Activated naive CD4-positive, alpha-beta T cell (primary cell): ENCODE measurements at places on chromosomes 7 and 10.

GRCh38 chr7:91582799-91583477 is 297.6 kb downstream of the MTERF1 start:
- DNase-seq, result no peak

GRCh38 chr10:121152935-121153334 is 301.8 kb downstream of the WDR11 start:
- no peak for DNase-seq

DNA sequence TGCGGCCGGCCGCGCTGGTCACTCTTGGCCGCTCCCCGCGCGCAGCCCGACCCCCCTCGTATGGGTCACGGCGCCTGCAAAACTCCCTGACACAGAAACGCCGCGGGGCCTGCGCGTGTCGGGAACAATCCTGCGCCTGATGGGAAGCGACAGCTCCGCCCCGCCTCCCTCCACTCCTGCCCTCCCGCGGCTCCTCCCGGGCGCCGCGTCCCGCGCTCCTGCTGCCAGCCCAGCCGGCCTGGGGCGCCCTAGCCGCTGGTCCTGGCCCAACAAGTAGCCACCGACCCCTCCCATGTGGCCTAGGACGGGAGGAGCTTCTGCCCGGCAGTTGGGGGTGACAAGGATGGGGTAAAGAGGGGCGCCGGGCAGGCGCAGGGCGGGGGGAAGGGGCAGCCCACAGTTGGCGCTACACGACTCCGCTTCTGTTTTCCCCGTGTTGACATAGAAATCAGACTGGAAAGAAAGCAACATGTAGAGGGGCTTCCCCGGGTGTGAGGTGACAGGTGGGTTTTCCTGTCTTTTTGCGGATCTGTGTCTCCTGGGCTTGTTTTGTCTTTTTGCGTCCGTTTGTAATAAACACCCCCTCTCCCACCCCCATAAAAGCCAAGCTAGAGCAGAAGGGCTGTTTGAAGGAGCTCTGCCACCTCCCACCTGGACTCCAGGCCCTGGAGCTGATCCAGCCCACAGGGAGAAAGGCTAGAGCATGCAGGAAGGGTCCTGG is 35.1 kb upstream of the PAX2 start:
- DNase-seq, result no peak

DNA sequence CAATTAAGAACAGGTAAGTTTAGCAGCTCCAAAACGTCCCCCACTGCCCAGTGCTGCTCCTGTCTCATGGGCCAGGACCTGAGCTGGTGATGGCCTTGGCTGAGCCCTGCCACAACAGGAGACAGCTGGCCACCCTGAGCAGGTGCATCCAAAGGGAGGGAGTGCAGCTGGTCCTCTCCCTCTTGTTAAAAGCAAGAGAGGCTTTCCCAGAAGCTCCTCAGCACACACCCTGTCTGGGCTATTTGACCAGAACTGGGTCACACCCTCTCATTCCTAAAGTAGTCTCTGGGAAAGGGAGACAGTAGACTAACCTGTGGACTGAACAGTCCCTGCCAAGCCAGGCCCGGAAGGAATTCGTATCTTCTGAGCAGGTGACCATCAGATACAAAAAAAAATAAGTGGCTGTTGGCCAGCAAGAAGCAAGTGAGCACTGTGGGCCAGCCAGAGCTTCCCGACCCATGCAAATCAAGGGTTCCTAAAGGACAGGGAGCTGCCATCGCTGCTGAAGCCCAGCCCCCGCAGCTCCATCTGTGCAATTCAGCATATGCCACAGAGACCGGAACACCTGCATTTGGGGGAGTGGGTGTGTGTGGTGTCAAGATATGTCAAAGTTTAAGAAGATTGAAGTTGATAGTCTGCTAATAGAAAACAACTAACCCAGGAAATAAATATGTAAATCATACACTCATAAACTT is 2.1 kb upstream of the TMEM72 start:
- no peak for DNase-seq

DNA sequence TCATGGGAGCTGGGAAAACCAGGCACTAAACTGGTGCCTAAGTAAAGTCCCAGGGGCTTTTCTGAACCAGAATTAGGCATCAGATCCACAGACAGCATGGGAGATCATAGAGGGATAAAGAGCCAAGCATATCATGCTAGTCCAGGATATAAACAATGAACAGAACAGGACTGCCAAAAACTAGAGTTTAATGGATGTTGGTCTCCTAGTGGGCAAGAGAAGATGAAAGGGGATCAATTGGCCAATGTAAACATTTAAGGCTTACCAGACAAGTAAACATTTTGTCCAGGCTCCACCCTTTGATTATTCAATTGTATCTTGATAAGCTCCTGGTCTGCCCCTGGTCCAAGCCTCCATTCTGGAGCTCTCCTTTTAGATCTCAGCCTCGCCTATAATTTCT is 18.9 kb downstream of the MACC1 start:
- no peak for DNase-seq

DNA sequence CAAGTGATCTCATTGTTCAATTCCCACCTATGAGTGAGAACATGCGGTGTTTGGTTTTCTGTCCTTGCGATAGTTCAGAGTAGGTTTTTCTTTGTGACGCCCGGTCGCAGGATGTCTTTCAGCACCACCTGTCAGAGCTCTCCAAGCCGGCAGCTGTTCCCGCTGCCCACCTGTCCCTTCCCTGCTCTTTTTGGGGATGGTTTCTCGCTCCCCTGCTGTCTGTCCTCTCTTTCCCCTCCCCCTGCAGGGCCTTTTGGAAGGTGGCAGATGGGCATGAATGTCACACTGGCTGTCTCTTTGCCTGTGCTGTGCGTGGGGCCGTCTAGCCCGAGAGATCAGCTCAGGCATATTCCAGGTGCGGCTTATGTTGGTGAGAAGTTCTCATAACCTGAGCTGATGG is 137.0 kb downstream of the GRK5 start:
- DNase-seq, result no peak

DNA sequence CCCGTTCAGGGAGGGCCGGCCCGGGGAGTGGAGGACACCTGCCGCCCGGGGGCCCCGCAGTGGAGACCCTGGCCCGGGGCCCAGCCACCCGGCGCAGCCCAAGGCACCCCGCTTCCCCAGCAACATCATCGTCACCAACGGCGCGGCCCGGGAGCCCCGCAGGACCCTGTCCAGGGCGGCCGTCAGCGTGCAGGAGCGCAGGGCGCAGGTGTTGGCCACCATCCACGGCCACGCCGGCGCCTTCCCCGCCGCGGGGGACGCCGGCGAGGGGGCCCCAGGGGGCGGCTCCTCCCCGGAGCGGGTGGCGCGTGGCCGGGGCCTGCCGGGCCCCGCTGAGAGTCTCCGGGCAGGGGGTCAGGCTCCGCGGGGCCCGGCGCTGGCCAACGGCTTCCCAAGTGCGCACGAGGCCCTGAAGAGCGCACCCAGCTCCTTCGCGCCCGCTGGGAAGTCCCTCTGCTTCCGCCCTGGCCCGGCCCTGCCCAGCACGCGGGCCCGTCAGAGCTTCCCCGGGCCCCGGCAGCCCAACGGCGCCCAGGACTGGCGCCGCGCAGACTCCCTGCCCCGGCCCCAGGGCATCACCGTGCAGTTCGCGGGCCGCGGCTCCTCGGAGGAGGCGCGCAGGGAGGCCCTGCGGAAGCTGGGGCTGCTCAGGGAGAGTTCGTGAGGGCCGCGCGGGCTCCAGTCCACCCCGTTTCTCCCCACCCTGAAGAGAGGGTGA is 46.7 kb downstream of the PROSER2 start:
- DNase-seq, result no peak

GRCh38 chr10:78025685-78026364 is 3.5 kb downstream of the POLR3A start:
- DNase-seq, result no peak

- no peak for DNase-seq
These were observed 256.6 kb upstream of the GLI3 start for GRCh38 chr7:42493436-42494198.

DNA sequence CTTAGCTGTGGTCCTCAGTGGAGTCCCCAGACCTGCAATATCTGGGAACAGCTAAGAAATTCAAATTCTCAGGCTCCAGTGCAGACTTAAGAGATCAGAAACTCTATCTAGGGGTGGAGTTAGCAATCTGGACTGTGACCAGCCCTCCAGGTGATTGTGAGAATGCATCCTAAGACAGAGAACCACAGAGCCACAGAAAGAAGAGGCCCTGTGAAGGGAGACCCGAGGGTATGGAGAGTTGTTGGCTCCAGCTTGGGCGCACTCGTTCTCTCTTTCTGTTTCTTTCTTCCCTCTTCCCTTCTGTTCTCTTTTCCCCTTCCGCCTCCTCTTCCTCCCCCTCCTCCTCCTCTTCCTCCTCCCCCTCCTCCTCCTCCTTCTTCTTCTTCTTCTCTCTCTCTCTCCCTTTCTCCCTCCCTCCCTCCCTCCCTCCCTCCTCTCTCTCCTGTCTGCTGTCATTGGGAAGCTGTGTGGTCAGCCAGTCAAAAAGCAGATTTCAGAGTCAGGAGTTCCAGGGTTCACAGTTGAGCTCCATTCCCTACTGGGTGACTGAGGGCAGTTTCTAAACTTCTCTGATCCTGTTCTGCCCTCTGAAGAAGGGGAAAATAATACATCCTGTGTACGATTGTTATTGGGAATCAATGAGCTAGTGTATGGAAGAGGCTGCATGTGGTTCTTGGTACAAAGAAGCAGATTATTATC is 62.1 kb upstream of the STEAP1B start:
- no peak for DNase-seq

- DNase-seq, result no peak
These were observed 131.8 kb downstream of the ADK start for GRCh38 chr10:74282848-74283210.

- no peak for DNase-seq
These were observed 85.0 kb downstream of the PTN start for GRCh38 chr7:137258552-137258951.

DNA sequence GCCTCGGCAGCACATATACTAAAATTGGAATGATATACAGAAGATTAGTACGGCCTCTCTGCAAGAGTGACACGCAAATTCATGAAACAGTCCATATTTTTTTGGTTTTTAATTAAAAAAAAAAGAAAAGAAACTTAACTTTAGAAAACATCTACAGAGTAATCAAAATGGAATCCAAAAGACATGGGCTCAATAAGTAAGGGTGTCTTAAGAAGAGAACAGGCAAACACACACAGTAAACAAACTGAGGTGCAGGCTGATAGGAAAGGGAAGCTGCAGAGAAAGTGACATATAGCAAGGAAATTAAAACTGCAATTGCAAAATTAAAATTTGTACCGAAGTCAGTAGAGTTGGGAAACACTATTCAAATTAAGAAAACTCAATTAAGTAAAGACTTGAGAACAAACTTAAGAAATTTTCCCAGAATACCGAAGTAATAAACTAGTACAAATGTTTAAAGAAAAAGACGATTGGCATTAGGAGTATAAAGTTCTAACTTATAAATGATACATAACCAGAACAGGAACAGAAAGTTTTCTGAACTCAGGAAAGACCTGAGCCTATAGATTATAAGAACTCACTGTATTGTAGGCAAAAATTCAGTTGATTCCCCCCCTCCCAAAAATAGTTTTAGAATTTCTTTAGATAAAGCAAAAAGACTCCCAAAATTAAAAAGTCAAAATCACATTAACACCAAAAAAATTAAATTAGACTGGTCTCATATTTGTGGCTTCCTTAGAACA is 16.3 kb downstream of the MTPN start:
- DNase-seq, result no peak

- no peak for DNase-seq
These were observed 137.2 kb upstream of the IGFBP3 start for GRCh38 chr7:46058086-46058823.

DNA sequence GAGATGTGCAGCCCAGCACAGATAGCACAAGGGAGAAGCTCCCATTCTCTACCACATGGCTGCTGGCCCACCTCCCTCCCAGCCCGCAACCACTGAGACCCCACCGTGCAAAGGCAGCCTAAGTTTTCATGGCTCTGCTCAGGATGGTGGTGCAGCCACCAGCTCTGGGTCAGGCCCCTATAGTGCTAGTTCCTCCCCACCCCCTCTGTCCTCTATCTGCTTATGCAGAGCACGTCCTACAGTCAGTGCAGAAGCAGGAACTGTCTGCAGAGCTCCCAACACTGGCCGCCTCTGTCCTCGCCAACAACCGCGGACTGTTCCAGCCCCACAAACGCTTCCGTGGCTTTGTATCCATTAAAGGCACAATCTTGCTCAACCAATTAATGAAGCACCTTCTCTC is 278.9 kb downstream of the GRID1 start:
- DNase-seq, result no peak
